Activated CD8-positive, alpha-beta memory T cell treated with anti-CD3 and anti-CD28 coated beads for 1 hour (primary cell): ENCODE measurements at places on chromosomes 11 and 22.

DNA sequence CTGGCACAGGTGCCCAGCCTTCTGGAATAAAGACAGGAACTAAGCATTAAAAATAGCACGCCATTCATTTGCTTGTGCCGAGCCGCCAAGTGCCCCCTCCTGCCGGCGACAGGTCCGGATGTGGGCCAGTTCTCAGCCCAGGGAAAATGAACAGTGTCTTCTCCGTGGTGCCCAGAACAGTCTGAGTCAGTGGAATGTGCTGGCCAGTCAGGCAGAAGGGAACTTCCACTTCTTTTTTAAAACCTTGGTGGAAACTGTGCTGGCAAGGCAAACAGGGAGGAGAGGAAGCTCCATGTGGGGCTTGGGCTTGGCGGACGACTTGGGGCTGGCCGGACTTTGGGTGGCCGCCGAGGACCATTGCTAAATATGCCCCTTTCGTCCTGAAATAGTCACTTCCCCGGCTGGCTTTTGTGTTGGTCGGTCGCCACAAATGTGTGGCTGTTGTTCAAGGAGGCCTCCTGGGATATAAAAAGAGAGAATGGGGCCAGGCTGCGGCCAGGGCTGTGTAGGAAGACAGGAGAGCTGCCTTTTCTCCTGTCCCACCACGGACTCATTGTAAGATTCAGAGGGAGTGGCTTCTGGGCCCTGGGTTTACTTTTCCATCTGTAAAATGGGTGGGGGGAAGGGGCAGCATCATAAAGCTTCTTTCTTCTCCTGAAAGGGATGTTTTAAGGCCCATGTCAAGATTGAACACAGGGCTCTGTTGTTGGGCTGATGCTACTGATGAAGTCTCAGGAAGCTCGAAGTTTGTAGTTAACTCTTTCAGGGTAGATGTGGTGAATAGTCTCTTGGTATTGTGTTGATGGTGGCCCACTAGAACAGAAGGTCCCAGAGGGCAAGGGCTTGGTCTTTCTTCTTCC, 101.0 kb downstream of the PTPRJ start:
- no peak for DNase-seq

GRCh38 chr22:25105817-25106650, 93.6 kb upstream of the CRYBB3 start:
- DNase-seq = no peak

DNA sequence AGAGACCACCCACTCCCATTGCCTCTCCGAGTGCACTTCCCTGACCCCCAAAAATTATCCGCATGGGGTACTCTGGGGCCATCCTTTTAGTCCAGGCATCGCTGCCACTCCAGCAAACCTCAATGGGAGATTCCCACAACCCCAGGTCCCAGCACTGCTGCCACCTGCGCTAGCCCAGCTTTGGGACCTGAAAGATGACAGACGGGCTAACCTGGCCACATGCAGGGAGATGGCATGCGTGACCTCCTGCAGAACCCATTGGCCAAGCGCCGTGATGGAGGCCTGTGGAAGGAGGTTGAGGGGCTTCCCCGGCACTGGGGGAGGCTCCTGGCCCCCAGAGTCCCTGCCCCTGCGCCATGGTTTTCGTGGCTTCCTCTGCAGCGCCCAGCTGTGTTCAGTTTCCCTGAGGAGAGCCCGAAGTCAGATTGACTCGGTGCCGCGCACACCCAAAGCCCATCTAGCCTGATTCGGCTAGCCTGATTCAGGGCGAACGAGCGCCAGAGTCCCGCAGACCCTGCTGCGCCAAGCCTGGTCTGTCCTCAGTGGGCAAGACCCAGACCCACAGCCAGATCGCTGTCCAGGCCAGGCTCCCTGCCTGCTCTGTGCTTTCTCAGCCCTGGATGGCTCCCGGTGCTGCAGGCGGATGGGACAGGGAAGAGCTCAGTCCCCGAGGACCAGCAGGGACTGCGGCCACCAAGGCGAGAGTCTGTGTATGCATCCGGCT, 751 bp upstream of the WNT7B start:
- DNase-seq = no peak

- DNase-seq = no peak
Observed at GRCh38 chr11:65655570-65656332, 7.0 kb downstream of the RELA start.

DNA sequence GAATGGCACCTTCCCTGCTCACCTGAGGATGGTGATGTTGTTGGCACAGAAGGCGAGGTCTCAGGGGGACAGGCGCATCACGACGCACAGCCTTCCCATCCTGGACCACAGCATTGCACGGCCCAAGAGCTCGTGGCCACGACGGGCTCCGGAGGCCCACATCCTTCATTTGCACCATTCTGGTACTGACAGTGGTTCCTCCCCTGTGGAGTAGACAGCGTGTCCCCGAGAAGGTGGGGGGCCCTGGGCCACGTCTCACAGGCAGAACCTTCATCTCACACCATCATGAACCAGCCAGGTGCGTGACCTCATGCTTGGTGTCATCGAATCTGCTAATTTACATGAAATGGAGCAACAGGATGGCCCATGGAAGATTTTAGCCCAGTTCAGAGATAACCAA, 180.0 kb downstream of the CTTN start:
- DNase-seq = no peak

GRCh38 chr11:34382532-34383276, 24.9 kb upstream of the ABTB2 start:
- DNase-seq = no peak

DNA sequence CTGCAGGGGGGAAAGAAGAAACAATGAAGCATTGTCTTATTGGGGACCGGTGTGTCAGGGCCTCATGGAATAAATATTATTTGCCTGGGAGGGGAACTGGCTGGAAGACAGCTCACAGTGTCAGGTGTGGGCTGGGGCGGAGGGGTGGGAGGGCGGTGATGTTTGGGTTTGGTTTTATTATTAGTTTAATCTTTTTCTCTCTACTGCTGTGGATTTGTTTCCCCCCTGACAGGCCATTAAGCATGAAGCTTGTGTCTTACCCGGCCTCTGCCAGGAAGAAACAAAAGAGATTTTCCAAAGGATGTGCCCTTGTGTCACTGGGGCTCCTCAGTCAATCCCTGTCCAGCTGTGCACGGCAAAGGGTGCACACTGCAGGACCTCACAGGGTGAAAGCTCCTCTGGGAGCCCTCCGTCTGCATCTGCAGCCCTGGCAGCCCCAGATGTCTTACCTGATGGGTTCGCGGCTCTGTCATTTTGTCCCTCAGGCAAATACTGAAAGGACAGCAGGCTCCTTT, 203.1 kb upstream of the TMEM45B start:
- DNase-seq = no peak
